ENCODE measurements at places on chromosomes 2 and 18.

GRCh38 chr2:54279385-54279784 lies 23.4 kb upstream of the TSPYL6 start:
- no peak for DNase-seq

DNA sequence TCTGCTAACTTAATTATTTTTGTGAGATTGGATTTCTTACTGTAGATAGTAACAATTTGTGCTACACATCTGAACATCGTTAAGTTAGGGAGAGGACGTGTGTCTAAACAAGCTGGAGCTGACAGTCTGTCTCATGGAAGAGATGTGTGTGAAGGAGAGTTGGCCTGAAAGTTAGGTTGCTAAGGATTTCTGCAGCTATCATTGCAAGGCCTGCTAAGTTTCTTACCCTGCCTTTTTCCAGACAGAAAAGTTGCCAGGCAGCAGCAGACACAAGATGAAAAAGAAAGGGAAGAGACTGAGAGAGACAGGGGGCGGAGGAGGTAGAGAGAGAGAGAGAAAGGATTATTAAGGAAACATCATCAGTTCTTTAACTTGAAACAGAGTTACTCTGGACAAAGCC lies 4.1 kb upstream of the LRP1B start:
- DNase-seq, result no peak

GRCh38 chr18:24319757-24320156 lies 77.9 kb downstream of the OSBPL1A start:
- no peak for DNase-seq

DNA sequence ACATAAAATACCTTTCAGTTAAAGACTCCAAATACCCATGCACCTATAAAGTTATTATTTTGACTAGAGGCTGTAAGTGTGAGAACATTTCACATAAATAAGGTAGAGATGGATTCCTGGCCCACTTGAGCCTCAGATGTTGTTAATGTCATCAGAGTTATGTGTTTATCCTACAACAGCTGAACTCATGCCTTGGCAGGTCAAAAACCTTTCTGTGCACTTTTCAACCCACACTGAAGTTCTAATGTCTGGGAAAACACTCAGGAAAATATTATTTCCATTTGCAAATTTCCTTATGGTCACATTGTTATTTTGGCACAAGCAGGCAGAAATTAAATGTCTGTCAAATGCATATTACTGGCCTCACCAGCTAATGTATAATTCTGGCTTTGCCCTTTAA lies 209.2 kb downstream of the LNPK start:
- no peak for DNase-seq

DNA sequence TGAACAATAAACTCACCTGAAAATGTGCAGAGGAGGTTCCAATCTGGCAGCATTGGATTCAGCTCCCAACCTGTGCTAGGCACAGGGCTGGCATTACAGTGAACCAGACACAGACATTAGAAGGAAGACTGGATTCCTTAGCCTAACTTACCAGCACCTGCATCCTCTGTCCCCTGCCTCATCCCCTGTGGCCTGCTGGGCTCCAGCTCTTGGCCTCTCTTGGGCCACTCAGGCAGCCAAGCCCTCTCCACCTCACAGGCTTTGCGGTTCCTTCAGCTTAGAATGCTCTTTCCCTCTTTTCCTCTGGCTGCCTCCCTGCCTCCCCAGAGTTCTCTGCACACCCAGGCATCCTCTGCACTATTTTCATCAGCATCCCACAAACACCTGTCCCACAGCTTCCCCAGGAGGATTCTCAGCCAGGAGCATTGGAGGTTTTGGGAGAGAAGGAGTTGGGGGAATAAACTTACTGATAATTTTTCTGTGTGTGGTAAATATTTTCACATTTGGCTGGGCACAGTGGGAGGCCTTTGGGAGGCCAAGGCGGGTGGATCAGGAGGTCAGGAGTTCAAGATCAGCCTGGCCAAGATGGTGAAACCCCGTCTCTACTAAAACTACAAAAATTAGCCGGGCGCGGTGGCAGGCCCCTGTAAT lies 132.0 kb downstream of the INHBB start:
- DNase-seq, result no peak
